Stimulated activated CD8-positive, alpha-beta memory T cell treated with anti-CD3 and anti-CD28 coated beads, Interleukin-7, amount 100 ng/mL, for 1 hour (primary cell): ENCODE measurements at places on chromosomes 5 and 9.

DNA sequence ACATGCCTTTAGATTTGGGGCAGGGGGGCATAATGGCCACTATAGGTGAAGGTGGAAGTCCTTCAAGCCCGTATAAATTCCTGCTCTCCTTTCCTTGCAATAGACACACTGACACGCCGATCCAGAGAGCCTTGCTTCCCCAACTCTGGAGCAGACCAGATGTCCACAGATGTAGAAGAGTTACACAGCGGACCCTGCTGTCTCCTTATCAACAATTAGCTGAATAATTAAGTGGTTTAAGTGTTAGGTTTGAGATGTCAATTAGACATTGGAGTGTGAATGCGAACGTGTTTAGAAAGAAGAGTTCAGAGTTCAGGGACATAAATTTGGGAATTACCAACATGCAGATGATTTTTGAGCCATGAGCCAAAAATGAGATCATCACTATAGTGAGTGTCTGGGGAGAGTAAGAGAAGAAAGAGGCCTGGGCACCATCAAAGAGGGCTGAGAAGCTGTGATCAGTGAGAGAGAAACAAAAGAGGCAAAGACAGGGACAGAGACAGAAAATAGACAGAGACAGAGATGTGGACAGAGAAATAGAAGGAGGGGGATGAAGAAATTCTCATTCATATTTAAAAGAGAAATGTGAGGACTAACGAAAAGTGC lies 734.4 kb upstream of the ADAMTS16 start:
- DNase-seq: no peak

- DNase-seq: no peak
Measured at GRCh38 chr9:71987471-71988371, 72.7 kb downstream of the C9orf57 start.

GRCh38 chr5:93793159-93793781 lies 51.9 kb upstream of the POU5F2 start:
- no peak for DNase-seq

GRCh38 chr9:117704024-117704575 lies at the start of gene TLR4:
Gene TLR4 (plus strand): TSS chr9:117704403. CDS start chr9:117704473, 70 bp downstream.
- no peak for DNase-seq

- no peak for DNase-seq
Measured at GRCh38 chr5:74507370-74508005, 133.0 kb downstream of the ENC1 start.

GRCh38 chr5:106880656-106881055 lies 790.1 kb downstream of the EFNA5 start:
- no peak for DNase-seq

DNA sequence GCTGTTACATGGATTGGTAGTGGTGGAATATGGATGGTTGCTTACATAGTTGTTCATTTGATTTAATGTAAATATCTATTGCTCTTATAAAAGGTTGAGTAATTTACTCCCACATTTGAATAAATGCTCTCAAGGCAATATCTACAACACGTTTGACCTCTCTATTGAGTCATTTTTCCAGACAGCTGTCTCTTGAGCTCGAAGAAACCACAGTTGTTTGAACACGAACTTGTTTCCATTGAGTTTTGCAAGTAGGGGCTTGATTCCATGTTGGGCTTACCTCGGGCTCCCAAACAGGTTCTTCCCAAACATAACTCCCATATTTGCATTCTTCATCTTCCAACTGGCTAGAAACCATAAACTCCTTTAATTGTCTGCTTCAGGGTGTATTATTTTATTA lies 115.0 kb upstream of the HMHB1 start:
- no peak for DNase-seq

GRCh38 chr5:67957374-67957773 lies 258.2 kb upstream of the PIK3R1 start:
- DNase-seq: no peak

GRCh38 chr9:112125951-112126388 lies 49.1 kb downstream of the SUSD1 start:
- no peak for DNase-seq

DNA sequence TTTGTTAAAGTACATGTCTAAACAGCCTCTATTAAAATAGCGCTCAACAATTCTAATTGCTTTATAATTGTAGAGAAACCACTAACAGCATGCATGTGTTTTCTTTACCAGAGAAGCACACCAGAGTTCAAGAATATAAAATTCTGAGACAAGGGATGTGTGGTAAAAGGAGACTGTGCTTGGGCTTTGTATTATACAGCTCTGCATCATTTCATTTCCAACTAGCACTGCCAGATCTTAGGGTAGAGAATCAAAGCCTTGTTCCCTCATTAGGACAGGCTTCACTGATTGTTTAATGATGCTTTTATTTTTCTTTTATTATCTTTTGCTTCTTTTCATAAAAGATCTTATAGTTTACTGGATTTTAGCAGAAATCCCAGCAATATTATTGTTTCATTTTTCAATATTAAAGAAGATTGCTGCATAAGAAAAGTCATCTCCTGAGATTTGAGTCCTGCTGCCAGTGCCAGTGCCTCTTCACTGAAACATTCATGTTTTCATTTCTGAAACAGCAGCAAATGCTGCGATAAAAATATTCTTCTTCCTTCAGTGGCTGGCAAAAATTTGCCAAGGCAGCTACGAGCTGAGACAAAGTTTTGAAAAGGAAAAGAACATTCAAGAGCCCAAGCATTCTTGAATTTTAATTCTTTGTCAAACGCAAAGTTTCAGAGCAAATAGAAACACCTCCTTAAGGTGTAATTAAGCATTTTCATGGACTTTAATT lies 491.0 kb upstream of the PIK3R1 start:
- DNase-seq: no peak

- no peak for DNase-seq
Measured at GRCh38 chr9:78273761-78274160, 23.2 kb upstream of the PSAT1 start.

- DNase-seq: no peak
Measured at GRCh38 chr9:113618836-113619490, 155.4 kb downstream of the RGS3 start.

DNA sequence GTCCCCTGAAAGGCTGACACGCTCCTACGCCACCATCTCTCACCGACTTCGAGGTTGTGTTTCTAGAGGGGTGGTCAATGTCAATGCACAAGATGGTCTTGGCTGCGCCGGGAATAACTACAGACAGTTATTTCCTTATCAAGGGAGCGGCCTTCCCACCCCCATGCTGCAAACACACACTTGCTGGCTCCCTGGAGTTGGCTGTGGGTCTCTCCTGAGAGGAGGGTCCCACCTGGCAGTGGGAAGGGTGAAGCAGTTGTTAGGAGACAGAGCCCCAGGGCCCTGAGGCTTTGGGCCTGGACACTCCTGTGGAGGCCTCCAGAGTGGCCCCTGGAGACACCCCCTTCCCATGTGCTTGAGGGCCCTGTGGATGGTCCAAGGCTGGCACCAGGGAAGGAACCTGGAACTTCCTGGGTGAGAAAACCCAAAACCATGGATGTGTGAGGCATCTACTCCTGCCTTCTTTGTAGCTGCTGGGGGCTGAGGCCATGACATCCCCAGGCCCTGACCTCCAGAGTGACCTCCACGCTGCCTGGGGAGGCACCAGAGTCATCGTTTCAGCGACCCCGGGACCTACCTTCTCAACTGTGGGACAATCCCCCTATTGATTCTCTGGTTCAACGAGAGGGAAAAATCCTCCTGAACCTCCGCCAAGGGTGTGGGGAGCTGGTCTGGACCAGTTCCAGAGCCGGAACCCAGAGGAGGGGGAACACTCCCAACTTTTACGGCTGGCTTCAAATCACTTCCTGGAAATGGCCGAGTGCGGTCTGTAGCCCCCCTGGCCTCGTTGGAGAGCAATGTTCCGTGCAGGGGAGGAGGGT lies 101.1 kb upstream of the COL5A1 start:
- DNase-seq: no peak

DNA sequence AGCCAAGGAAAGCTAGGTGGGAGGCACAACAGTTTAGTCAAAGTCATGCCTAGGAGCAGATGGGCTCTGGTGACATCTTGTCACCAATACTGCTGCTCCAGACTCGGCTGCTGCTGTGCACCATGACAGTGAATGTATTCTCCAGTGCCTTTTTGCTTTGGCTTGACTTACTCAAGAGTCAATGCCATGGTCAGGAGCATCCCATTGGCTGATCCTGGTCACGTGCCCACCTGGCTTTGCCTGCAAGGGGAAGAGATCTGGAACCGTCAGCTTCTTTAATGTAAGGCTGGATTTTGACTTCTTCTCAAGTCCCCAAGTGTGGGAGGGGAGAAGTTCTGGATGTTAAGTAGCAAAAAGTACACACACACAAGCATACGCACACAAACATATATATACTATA lies 19.9 kb upstream of the MUSK start:
- no peak for DNase-seq

DNA sequence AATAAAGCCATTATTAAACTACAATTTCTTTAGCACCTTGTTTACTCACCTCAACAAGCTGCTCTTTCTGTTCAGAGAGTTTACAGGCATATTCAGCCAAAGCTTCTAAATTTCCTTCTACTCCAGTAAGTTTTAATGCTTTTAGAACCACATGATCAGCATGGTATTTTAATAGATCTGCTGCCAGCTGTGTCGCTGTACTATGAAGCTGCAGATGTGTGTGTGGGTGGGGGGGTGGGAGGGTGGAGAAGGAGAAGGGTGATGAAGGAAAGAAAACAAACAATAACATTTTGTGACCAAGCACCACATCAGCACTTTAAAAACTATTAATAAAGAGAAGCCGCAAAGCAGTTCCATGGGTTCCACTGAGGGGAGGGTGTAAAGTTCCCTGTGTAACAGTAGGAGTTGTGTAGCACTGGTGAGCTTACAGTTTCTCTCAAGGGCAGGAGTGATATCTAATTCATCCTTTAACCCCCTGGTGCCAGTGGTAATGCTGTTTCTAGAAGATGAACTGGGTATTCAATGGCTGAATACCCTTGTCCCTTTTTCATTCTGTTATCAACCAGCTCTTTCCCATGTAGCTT lies 38.5 kb downstream of the ABITRAM start:
- no peak for DNase-seq

DNA sequence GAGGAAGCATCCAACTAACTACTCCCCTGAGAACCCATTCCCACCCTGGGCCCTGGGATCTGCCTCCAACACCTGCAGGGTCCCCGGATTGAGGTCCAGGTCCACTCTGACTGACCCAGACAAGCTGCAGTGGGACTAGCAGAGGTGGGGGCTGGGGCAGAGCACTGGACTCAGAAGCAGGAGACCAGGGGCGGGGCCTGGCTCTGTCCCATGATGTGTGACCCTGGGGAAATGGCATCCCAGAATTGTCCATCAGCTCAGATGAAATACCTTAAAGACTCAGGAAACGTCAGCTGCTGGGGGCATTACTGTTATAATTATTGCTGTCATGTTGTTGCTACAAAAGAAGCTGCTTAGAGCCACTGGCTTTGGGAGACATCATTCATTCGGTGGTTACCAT lies 202.4 kb downstream of the C9orf50 start:
- no peak for DNase-seq

GRCh38 chr9:89213396-89213880 lies 34.8 kb upstream of the SHC3 start:
- DNase-seq: no peak

DNA sequence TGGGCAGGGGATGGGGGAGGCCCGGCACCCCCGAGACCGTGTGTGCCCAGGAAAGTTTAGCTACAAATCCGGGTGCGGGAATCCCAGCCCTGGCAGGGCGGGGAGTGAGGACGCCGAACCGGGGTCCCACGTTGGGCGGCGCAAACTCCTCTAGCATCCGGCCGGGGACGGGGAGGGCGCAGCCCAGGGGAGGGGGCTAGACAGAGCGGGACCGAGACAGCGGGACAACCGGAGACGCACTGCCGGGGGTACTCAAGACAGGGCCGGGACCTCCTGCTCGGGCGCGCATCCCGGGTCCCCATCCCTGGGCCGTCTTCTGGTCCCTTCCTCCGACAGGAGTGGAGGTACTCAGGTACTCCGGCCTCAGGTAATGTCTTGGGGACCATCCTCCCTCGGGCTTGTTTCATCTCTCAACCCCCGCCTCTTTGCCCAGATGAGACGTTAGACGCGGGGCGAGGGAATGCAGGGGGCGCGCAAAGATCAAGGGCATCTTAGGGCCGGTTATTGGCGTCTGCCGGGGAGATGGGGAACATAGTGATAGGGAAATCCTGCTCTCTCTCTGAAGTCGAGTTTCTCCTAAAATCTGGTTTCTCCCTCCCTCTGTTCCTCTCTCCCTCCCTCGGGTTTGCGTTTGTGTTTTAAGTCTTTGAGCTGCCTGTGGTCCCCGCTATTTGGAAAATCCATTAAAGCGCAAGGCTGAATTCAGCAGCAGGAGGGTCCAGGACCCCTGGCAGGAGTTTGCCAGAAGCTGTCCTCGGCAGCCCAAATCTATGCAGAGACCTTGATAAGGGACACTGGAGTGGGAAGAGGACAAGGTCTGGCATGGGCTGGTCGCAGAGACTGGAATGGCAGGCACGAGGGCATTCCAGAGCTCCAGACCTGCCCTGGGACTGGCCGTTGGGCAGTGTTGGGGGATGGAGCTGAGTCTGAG lies 815 bp downstream of the PDZD2 start:
- DNase-seq: no peak

DNA sequence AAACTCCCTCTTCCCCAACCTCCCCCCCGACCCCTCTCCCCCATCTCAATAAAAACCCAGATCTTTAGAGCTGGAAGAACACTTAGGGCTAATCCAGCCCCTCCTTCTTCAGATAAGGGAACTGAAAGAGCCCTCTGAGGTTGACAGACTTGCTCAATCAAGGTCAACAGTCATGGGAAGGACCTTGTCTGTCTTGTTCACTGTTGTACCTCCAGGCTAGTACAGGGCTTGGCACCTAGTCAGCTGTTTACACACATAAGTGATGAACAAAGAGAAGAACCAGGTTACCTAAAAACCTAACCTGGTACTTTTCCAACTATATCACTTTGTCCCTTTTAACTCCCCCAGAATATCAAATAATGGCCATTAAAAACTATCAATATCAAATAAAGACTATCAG lies 2.4 kb downstream of the TTC39B start:
- no peak for DNase-seq

- no peak for DNase-seq
Measured at GRCh38 chr5:61159836-61160235, 2.4 kb downstream of the SMIM15 start.

DNA sequence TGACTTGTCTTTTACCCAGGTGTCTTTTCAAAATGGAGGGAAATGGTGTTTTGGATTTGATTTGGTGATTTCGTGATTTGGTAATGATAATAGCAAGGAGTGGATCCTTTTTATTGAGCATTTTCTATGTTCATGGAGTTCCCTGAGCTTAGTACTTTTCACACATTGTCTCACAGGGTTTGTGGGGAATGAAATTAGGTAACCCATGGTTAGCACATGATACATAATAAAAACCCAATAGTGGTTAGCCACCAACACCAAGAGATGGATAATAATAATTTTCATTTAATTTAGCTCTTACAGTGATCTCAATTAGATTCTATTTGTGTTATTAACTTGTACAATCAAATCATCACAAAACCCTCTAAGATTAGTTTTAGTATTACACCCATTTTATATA lies 65.4 kb downstream of the ARHGAP26 start:
- DNase-seq: no peak
